ENCODE measurements at places on chromosomes 7 and 10.

- no peak for DNase-seq
Measured at GRCh38 chr7:110050785-110051184, 1040.1 kb upstream of the LRRN3 start.

DNA sequence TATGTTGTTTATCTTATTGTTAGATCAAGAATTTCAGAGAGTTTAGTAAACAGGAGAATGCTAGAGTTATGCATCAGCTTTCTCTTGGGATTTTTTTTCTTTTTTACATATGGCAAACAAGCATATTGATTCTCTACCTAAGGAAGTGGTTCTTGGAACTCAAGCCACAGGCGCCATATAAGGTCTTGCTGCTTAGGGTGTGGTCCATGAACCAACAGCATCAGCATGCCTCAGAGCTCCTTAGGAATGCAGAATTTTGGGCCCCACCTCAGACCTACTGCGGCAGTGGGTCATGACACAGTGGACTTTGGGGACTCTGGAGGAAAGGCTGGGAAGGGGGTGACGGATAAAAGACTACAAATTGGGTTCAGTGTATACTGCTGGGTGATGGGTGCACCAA is 230.8 kb downstream of the SKAP2 start:
- DNase-seq, result no peak

GRCh38 chr7:108425714-108426275 is 30.4 kb downstream of the NRCAM start:
- DNase-seq, result no peak

DNA sequence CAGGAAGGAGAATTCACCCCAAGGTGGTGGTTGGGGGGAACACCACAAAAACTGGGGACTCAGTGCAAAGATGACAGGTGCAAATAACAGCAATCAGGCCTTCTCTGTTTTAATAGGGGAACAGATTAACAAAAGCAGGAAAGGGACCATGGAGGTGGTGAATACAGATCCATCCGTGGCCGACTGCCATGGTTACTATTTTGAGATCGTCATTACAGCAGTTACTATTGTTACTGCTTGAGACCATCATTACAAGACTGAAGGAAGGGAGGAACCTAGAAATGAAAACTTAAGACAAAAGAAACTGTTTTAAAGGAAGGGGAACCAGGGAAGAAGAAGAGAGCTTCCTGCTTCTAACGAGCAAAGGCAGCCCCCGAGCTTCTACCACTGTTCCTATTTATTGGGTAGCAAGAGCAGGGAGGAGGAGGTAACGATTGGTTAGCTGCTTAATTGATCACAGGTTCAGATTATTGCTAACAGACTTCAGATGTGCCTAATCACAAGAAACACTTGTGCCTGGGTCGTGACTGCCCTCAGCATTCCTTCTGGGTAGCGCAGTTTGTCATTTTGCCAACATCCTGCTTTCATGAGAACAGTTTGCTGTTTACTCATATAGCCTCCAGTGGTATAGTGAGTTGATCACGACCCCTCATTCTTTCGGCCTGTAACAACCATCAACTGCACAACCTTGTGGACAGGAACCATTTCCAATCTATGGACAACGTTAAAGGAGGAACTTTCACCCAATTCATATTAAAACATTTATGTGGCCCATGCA is 216.3 kb downstream of the CHCHD3 start:
- DNase-seq, result no peak

DNA sequence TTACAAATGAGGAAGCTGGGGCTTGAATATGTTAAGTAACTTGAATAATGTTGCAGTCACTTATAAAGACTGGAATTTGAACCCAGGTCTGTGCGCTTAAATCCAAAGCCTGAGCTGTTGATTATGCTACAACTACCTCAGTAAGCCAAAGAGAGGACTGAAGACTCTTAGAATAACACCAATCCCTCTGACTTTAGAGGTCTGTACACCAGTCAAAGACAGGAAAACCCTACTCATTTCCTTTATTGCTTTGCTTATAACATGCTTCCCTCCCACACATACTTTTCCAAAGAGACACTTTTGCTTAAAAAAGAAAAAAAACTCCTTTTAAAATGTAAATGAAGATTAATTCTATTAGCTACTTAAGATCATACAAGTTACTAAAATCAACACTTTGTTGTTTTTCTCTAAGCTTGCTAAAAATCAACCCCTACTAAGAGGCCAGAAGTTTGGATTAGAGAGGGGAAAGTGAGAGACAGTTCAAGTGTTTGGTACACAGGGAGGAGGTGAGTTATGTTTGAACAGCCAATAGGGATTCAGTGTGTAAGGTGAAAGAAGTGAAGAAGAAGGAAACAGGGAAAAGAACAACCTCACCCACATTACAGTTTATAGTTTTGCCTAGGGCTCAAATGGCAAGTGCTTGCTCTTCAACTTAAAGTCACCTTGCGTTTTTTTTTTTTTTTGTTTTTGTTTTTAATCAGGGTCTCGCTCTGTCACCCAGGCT is 74.8 kb downstream of the MDH2 start:
- peak; percentile 23 for DNase-seq

DNA sequence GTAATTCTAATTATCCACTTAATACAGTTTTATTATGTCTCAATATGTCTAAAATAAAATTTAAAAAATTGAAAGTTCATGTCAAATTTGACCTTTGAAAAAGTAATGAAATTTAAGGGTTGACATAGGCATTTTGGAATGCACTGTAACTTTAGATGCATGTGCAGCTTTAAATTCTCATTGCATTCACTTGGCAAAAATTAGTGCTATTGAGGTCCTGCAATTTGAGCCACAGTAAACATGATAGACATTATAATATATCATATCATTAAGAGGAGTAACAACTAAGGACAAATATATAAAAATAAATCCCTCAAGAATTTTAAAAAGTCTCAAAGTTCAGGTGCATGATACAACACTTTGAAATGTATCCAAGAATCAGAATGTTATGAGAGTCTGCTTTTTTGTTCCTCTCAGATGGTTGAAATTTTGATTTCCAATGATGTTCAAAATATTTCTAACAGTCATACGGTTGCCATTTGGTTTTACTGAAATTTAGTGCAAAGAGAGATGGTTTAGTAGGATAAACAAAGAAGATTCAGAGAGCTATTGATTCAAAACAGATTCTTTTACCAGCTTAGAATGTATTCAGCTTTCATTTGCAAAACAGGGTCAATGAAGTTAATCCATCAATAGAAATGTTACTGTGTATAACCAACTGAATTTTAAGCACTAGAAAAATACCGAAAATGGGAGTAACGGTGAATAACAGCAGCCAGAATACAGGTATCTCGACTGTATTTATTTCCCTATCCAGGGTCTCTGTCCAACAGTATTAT is 71.8 kb downstream of the SEMA3A start:
- no peak for DNase-seq

GRCh38 chr7:36870625-36871354 is 146.5 kb upstream of the AOAH start:
- DNase-seq, result no peak

GRCh38 chr7:30303312-30304039 is 19.1 kb downstream of the ZNRF2 start:
- no peak for DNase-seq

DNA sequence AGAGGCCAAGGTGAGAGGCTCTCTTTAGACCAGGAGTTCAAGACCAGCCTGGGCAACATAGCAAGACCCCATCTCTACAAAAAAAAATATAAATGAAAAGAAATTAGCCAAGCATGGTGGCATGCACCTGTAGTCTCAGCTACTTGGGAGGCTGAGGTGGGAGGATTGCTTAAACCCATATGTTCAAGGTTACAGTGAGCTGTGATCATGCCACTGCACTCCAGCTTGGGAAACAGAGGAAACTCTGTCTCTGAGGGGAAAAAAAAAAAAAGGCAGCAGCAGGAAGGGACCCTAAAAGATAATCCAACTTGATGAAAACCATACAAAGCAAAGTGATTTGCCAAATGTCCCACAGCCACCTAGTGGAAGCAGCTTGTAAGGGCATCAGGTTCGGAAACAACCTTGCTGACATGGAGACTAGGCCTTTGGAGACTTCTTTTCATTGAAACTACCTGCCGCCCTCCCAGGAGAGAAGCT is 15.6 kb upstream of the PBLD start:
- peak; percentile 46 for DNase-seq

DNA sequence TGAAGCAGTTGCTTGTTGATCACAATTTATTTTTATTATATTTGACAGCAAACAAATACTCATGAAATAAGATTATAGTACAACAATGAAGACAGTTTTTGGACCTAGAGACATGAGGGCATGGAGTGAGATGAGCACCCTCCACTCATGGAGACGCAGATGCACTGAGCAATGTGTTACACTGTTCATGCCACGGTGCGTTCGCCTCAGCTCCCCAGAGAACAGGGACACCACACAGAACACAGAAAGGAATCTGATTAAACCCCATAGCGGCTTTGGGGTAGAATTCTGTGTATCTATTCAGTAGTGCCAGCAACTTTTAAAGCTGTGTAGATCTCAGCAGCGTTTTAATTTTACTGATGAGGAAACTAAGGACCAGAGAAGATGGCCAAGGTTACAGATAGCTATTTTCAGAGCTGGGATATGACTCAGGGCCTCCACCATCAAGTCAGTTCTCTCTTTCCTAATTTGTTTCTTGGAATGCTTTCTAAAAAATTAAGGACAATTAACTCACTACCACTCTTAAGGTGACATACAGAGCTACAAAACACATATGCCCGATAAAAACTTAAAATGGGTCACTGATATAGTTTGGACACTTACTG is 33.6 kb downstream of the FAM25A start:
- no peak for DNase-seq

DNA sequence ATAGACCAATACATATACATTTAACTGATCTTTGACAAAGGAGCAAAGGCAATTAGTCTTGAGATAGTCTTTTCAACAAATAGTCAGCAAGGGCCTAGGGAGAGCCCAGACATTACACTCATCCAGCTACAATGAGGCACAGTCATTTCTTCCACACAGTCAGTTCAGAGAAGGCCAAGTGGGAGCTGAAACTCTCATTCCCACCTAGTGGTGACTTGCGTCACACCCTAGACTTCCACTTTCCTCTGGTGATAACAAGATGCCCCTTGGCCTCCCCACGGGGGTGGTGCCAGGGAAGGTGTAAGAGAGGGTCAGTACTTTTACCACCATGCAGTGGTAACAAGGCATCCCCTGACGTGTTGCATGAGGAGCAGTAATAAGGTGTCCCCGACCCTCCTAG is 8.0 kb downstream of the FRMPD2 start:
- no peak for DNase-seq

DNA sequence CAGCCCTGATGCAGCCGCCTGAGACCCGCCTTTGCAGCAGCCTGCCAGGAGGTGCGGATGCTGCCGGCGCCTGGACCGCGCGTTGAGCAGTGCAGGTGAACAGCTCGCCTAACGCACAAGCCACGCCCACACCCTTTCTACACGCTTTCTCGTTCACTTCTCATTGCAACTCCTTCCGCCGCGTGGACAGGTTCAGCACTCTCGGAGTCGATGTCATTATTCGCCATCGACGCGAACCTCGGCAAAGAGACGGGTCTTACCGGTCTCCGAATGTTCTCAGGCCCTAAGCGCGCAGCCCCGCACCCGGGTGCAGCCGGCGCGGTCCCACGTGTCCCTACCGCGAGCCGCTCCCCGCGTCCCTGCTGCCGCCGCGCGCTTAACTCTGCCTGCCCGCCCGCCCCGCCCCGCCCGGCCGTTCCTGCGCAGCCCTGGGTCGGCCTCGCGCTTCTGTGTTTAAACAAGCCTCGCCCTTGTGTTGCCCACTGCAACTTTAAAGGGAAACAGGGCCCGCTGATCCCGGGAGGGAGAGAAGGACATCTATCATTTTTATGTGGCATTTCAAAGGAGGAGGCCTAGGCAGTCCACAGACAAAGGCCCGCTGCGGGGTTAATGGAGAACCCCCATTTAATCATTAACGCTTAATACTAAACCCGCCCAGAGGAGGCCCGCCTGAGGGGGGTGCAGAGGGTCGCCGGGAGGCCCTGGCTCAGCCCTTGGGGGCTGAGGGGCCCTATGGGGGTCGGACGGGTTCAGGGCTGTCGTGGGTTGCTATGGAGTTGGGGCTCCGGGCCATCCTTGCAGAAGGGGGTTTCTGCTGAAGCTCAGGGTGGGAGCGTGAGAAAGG is 128.5 kb downstream of the WDR11 start:
- DNase-seq, result peak; percentile 10

GRCh38 chr10:76278811-76279460 is 847.5 kb downstream of the LRMDA start:
- DNase-seq, result no peak

- DNase-seq, result peak; percentile 17
Measured at GRCh38 chr7:134920026-134920753, 66.1 kb upstream of the AGBL3 start.

DNA sequence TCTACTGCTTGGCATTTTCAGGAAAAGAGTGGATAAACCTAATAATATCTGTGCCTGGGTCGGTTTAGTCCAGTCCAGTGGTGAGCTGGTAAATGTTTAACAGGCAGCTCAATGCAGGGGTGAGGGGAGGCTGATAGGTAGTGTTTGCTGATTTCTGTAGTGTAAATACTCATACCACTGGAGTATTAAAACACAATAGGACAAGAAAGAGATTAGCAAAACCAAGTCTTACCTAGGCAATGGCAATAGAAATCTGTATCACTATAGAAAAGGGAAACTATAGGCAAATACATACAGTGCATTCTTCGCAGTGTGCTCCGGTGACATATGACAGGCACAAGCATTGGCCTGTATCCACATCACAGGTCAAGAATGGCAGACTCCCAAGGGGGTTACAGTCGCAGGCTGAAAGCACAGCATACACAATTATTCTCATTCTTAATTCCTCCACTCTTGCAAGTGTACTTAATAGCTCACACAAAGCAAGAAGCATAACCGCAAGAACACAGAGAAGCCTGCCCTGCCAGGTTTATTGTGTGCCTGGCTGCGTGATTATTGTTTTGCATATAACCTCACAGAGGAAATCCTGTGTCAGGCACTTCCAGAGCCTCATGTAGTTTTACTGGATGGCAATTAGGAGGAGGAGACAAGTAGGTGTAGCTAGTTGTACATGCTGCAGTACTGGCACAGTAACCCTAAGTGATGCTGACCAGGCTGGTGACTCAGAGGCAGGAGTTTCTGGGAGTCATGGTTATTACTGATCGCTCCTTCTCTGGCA is 35.0 kb downstream of the LAMB4 start:
- DNase-seq, result peak; percentile 54

DNA sequence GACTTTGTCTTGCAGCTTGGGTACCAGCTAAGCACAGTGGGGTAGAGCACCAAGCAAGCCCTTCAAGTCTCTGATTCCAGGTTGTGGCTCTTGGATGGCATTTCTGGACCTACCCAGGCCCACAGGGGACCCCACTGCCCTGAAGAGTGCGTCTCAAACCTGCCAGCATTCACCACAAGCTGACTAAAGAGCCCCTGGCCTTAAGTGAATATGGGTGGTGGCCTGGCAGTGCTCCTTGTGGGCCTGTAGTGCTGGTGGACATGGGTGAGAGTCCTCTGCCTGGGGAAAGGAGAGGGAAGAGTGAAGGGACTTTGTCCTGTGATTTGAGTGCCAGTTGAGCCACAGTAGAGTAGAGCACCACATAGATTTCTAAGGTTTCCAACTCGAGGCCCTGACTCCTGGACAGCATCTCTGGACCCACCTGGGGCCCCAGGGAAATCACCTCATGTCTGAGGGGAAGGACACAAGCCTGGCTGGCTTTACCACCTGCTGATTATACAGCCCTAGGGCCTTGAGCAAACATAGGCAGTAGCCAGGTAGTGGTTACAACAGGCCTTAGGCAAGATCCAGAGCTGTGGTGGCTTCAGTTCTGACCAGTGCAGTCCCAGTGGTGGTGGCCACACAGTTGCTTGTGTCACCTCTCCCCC is 23.7 kb downstream of the GSDME start:
- no peak for DNase-seq
